Epithelial cell of prostate (primary cell): ENCODE measurements at places on chromosomes 4 and X.

DNA sequence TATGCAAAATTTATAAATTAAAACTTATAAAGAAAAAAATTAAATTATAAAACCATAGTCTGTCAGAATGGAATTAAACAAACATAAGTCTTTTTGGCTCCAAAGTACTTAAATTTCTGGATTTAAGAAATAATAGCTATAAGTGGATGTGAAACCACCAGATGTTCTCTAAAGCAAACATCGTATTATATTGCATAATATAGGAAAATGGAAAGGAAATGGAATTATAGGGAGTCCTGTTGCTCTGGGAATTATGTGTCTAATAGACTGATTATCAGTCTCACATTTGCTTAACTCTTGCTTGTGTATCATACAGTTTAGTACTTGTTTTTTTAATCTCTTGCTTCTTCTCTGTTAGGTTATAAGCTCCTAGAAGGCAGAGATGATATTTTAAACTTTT lies 819.2 kb downstream of the RAPGEF2 start:
- no peak for DNase-seq

GRCh38 chr4:2829933-2830451 lies 13.7 kb upstream of the ADD1 start:
- DNase-seq = no peak

DNA sequence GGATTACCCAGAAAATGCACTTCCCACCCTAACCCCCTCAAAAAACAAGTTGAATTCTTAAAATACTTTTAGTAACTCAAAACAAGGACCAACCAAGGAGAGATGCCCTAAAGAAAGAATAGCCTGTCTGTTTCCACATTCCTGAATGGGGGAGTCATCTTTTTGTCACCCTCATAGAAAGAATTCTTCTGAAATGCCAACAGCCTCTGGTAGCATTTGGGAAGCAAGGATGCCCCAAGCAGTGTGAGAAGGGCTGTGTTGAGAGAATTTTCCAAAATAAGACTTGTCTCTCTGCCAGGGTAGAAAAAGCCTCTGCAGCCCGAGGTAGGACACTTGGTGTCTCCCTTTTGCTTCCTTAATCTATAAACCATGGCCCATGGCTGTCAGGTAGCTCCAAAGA lies 173.1 kb upstream of the VCX3A start:
- no peak for DNase-seq

GRCh38 chrX:17247144-17247543 lies 127.9 kb upstream of the NHS start:
- DNase-seq = no peak

DNA sequence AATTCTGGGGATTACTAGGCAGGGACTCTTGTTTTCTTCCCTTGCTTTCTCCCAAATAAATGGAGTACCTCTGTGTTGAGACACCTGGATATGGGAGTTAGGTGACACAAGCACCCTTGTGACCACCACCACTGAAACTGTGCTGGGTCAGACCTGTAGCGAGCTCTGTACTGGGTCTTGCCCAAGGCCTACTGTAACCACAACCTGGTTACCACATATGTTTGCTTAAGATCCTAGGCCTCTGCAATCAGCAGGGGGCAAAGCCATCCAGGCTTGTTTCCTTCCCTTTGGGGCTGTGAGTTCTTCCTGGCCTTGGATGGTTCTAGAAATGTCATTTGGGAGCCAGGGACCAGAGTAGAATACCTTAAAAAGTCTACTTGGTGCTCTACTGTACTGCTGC lies 49.4 kb downstream of the LPAR4 start:
- no peak for DNase-seq

- DNase-seq = no peak
Observed at GRCh38 chr4:75169427-75169826, 236.5 kb downstream of the PARM1 start.
